ENCODE measurements at places on chromosomes 16 and 17.
A peak's percentile ranks its signal among the peaks of the same experiment; 100 is the strongest.

DNA sequence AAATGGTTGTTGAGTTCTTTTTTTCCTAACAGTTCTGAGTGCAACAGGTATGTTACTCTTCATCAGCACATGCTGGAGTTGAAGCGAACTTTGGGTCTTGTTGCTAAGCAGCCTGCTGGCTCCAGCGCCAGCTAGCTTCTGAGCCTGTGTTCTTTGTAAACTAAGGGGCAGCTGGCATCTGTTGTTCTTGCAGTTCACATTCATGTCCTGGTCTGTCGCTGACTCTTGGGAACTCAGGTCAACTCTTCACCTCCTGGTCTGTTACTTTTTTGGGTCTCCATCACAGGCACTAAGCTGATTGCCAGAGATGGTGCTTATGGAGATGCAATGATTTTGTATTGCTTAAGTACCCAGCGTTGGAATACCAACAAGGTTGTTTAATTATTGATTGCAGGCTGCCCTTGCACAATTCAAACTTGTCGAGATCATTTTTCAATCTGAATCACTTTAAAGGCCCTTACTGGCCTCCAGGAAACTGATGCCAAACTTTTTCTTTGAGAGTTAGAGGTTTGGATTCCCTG lies 40.9 kb downstream of the USP10 start:
- no peak for DNase-seq

- DNase-seq, result no peak
Measured at GRCh38 chr17:80850817-80851216, 140.8 kb upstream of the CHMP6 start.

- DNase-seq, result no peak
Measured at GRCh38 chr17:38628441-38628840, 22.7 kb upstream of the SRCIN1 start.

DNA sequence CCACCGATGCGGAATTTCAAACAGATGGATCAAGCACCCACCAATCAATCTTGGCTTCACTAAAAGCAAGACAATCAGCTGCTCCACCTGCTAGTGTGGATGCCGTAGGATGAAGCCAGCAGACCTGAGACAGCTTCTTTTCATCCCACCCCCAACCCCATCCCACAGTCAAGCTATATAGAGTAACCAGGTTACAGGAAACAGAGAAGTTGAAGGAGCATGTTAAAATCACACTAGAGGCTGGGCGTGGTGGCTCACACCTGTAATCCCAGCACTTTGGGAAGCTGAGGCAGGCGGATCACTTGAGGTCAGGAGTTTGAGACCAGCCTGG lies 37.7 kb downstream of the CMTM4 start:
- DNase-seq, result no peak

DNA sequence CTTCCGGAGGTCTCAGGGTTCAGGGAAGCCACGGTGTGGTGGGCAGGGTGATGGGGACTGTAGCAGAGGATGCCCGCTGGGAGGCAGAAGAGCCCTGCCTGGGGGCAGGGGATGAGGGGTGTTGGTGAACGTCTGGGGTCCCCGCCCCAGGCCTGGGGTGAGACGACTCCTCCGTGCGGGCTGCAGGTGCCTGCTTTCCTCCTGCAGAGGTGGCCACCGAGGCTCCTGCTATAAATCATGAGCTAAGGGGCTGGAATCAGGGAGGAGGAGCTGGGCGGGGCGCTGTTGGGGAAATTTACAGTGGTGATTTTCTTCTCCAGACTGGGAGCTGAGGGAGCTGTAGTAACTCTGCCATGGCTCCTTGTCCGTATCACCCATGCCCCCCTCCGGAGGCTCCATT lies 167.0 kb downstream of the MRM1 start:
- DNase-seq, result no peak

- DNase-seq, result no peak
Measured at GRCh38 chr16:21703589-21704174, 39.9 kb downstream of the OTOA start.

GRCh38 chr16:2090777-2091546 lies 43.2 kb downstream of the TSC2 start:
- no peak for DNase-seq

DNA sequence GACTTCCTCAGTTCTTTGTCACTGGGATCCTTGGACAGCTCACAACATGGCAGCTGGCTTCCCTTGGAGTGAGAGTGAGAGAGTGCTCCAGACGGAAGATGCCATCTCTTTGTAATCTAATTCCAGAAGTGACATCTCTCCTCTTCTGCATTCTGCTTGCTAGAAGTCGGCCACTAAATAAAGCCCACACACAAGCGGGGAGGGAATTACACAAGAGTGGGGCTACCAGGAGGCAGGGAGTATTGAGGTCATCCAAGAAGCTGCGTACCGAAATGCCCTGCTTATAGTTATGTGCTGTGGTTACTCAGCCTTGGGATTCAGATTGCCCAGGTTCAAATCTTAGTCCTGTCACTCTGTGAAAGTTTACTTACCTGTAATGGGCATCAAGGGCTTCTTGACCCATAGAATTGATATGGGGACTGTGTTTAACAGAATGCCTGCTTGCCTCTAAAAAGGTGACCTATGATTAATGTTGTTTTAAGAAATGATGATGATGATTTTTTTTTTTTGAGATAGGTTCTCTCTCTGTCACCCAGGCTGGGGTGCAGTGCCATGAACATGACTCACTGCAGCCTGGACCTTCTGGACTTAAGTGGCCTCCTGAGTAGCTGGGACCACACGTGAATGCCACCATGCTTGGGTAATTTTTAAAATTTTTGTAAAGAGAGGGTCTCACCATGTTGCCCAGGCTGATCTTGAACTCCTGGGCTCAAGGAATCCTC lies 120.9 kb upstream of the HS3ST2 start:
- DNase-seq, result no peak

DNA sequence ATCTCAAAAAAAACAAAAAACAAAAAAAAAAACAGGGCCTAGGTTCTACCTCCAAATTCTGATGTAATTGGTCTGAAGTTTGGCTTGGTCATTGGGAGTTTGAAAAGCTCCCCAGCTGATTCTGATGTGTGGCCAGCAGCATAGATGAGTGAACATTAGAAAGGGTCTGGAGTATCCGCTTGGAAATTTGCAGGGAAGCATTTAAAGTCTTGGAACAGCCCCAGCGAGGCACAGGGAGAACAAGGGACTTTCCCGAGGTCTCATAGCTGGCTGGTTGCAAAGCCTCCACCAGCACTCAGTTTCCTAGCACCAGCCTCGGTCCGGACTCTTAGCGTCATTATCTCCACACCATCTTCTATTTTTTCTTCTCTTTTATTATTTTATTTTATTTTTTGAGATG lies 70.8 kb downstream of the RAB11FIP4 start:
- DNase-seq, result no peak

DNA sequence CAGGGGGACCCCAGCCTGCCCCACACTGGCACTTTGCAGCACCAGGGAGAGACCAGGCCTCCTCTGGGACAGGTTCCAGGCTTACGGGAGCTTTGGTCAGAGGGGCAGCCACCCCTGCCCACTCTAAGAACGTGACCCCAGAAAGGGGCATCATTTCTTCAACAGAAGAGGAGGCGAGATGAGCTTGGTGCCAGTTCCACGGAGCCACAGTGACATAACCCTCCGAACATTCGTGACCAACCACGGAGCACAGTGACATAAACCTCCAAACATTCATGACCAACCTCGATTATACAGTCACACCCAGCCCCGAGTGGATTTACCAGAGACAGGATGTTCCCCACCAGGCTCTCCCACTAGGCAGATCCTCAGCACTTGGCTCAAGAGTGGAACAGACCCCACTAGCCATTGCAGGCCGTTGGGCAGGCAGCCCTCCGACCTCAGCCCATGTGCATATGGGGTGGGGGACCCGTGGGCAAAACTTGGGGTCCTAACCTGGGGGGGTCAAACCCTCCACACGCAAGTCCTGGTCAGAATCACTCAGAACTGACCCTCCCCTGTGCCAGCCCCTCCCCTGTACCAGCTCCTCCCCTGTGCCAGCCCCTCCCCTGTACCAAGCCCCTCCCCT lies 112.9 kb downstream of the METRNL start:
- DNase-seq, result no peak

GRCh38 chr16:23303685-23304084 lies 1.6 kb downstream of the SCNN1B start:
- DNase-seq, result no peak

DNA sequence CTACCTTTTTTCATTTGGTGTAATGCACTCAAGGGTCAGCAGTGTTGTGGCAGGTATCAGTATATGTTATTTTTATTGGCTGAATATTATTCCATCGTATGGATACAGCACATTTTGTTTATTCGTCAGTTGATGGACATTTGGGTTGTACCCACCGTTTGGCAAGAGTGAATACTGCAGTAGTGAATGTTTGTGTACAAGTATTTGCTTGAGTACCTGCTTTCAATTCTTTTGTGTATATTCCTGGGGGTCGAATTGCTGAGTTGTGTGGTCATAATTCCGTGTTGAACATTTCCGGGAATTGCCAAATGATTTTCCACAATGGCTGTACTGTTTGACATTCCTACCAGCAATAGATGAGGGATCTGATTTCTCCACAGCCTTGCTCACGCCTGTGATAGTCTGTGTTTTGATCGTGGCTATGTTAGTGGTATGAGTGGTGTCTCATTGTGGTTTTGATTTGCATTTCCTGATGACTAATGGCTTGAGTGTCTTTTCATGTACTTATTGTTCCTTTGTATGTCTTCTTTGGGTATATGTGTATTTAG lies 108.4 kb downstream of the OR1D5 start:
- peak; percentile 38 for DNase-seq

GRCh38 chr16:84774810-84775209 lies 45.0 kb upstream of the CRISPLD2 start:
- peak; percentile 62 for DNase-seq

DNA sequence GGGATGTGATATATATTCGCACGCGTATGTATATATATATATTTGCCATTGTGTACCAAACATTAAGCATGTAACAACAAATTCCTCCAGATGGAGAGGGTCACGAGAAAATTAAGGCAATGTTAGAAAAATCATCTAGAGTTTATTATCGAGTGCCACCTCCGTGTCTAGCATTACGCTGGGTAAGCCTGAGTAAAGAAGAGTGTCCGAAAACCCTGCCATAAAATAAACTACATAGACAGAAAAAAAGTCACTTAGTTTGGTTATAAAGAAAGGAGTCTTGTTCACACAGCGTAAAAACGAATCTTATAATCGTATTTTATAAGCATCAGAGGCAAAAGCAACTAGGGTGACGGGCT lies 644 bp upstream of the RHOT1 start:
- DNase-seq, result no peak

- no peak for DNase-seq
Measured at GRCh38 chr17:32609085-32609484, 122.3 kb downstream of the CDK5R1 start.

DNA sequence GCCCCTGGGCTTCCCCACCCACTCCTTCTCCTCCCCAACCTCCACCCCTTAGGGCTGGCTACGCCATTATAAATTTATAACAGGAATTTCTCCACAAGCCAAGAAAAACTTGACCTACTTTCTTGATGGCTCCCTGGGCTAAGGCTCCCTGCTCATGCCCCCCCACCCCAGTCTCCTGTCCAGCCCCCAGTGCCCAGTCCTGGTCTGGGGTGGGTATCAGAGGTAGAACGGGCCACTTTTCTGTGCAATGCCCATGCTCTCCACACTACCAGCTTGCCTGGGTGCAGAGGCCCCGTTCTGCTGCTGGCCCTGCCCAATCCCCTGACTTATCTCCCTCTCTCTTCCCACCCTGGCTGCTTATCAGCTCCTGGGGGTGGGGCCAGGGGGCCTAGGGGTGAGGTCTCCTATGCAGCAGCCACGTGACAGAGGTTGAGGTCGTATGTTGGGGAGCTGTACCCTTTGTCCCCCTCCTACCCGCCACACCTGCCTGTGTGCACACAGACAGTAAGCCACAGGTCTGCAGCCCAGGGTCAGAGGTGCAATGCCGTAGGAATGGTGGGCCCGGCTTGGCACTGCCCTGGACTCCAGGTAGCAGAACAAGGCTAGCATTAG lies 10.1 kb downstream of the THRA start:
- DNase-seq, result no peak

DNA sequence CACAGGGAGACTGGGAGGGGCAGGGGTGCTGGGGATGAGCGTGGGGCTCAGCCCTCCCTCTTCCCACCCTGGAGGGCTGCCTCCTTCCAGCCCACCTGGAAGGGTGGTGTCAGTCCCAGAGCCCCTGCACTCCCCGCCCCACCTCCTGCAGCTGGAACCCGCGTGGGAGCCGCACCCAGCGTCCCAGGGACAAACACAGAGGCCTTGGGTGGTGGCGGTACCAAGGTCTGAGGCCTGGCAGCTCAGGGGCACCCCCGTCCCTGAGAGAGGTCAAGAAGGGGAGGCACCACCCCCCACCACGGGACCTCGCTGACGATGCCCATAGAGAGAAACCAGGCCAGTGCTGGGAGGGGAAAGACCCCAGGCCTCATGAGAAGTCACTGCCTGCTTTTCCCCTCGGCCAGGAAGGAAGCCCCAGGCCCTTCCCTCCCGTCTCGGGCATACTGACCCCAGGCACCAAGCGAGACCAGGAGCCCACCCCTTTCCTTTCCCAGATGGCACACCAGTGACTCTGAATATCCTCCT lies 4.1 kb downstream of the HS3ST6 start:
- no peak for DNase-seq

- DNase-seq, result no peak
Measured at GRCh38 chr17:74145756-74146155, 57.7 kb upstream of the RPL38 start.

DNA sequence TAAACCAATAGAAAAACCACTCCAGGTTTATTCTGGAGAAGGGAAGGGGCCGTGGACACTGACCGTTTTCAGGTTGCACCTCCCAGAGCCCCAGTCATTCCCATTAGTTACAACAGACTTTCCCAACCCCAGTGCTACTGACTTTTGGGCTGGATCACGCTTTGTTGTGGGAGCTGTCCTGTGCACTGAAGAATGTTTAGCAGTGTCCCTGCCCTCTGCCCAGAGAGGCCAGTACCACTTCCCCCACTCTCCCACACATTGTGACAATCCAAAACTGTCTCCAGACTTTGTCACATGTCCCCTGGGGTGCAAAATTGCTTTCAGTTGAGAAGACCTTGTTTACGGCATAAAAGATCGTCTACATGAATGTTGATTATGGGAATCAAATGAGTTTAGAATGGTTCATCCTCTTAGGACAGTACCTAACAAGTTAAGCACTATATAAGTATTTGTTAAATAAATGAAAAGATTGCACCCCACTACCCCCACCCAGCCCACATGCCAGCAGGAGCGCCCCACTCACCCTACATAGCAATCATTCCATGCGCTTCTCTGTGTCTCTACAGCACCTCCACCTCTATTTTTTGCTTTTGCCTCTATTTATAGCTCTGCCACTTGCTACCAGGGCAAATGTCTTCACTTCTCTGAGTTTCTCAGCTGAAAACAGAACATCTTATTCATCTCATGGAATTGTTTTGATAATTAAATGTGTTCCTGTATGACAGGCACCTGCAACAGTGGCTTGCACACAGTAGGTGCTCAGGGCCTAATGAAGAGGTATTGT lies 104.9 kb downstream of the AXIN2 start:
- no peak for DNase-seq

Measured in brain pericyte (primary cell).